Stimulated activated CD4-positive, alpha-beta T cell treated with anti-CD3 and anti-CD28 coated beads, Interleukin-2, amount 100 ng/mL, for 4 hours (primary cell): ENCODE measurements at places on chromosomes 5 and 9.

- no peak for DNase-seq
These were observed 12.3 kb downstream of the TIGD6 start for GRCh38 chr5:149988126-149988525.

DNA sequence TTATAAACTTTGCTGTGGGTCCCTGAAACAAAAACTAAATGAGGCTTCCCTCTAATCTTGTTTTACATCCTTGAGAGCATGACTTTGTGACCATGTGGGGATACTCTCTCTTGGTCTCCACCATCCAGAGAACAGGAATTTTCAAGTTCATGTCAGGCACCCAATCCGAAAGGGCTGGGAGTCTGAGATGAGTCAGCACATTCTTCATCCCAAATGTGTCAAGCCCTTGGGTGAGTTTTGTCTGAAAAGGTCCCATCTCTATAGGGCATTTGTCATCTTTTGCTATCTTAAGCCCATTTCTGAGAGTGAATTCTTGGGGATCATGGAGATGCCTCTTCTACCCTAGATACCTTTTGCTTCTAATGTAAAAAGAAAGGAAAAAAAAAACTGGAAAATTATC is 26.9 kb upstream of the RAPGEF6 start:
- DNase-seq = no peak

DNA sequence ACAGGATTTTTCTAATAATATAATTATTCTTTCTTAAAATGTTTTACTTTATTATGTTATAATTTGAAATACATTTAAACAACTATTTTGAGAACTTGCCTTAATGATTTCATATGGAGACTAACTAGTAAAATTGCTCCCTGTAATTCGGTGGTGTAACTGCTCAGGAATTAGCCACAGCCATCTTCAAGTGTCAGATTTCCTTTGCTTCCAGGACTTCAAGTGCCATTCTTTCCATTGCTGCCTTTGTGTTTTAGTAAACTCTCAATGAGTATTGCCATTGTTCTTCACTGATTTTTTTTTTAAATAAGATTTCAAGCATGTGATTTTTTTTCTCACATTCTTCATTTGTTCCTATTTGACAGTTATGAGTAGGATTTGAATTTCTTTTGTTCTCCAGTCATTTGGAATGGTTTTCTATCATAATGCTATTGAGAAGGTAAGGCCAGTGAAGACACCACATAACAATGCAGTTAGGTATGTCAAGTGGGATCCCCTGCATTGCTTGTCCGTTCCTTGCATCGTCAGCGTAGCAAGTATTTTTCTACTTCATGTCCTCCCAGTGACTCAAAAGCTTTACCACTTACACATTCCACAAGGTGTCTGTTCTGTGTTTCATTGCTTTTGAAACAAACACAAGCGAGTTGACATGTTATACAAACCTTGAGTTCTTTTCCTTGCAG is 83.7 kb downstream of the LNPEP start:
- DNase-seq = no peak

- DNase-seq = no peak
These were observed 111.6 kb downstream of the CTNND2 start for GRCh38 chr5:11792621-11793020.

- DNase-seq = no peak
These were observed 271.8 kb upstream of the DMAC1 start for GRCh38 chr9:8071445-8071798.
